Fibroblast of lung (primary cell): ENCODE measurements at places on chromosomes 11 and 22. TPM values are rescaled to one million over a fixed set of nuclear protein-coding genes. Genes with fewer than 3 reads are reported as not detected.

The KRTAP5-10 gene
- polyA plus RNA-seq, result not detected in 2 replicates

The CASP12 gene
- polyA plus RNA-seq, result 0.09 TPM in 1 of 2 replicates, not detected in the other

The CARD18 gene
- polyA plus RNA-seq, result not detected in 2 replicates

The CCDC73 gene
- not detected in 2 replicates for polyA plus RNA-seq

The RELT gene
- polyA plus RNA-seq, result 0.70 and 1.0 TPM in 2 replicates

DNA sequence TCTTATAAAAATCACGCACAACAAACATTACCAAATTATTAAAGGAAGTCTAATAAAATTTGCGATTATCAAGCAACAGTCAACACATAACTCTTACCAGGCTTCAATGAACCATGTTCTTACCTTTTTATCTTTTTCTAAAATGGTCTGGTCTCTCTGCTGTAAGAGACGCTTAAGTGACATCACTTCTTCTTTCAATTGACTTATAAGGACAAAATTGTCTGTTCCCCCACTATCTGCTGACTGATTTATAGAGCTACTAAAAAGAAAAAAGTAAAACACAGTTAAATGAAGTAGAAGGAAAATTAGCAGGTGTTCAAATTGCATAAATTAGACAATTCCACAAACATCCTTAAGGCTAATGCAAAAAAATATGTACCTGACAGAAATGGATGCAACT, 10.9 kb downstream of the FAM76B start:
- DNase-seq, result no peak
- H3K4me1 ChIP-seq, result no peaks in the 10 kb centered on the region
- H3K27me3 ChIP-seq, result no peaks in the 10 kb centered on the region
- no peak overlapping the region for H3K4me3 ChIP-seq
- H3K36me3 ChIP-seq, result peaks cover 2% of the 10 kb centered on the region
- no peak overlapping the region for H3K27ac ChIP-seq

DNA sequence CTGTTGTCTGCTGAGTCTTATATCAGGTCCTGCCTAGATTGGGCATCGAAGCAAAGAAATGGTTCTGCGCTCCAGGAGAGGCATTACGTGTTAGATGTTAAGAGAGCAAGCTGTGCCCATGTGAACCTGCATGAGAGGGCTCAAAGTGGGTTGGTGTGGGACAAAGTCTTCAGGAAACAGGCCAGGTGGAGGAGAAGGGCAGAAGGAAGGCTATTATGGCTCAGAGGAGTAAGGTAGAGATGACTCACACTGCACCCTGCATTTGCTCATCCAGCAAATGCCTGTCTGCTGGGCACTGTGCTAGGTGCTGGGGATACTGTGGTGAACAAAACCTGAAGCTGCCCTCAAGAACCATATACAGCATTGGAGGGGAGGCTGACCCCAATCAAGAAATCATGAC, 5.8 kb downstream of the USP35 start:
- no peaks in the 10 kb centered on the region for H3K27me3 ChIP-seq
- H3K27ac ChIP-seq, result no peak overlapping the region
- DNase-seq, result no peak
- H3K4me1 ChIP-seq, result peaks cover 12% of the 10 kb centered on the region
- peaks cover 11% of the 10 kb centered on the region for H3K36me3 ChIP-seq

GRCh38 chr11:2882396-2883110, 3.0 kb downstream of the CDKN1C start:
- H3K27me3 ChIP-seq, result peaks cover 5% of the 10 kb centered on the region
- DNase-seq, result no peak
- H3K27ac ChIP-seq, result no peak overlapping the region
- no peaks in the 10 kb centered on the region for H3K4me1 ChIP-seq

GRCh38 chr11:34235189-34235588, 122.6 kb downstream of the ABTB2 start:
- no peak overlapping the region for H3K27ac ChIP-seq
- H3K27me3 ChIP-seq, result no peaks in the 10 kb centered on the region
- no peaks in the 10 kb centered on the region for H3K36me3 ChIP-seq
- H3K4me1 ChIP-seq, result no peaks in the 10 kb centered on the region

GRCh38 chr11:132888226-132888625, 644.1 kb downstream of the OPCML start:
- H3K4me3 ChIP-seq, result no peak overlapping the region
- DNase-seq, result no peak
- no peak overlapping the region for H3K27ac ChIP-seq
- no peaks in the 10 kb centered on the region for H3K36me3 ChIP-seq
- no peaks in the 10 kb centered on the region for H3K27me3 ChIP-seq
